ENCODE measurements at places on chromosomes 4 and X.

- no peak for DNase-seq
These were observed 52.4 kb downstream of the EDNRA start for GRCh38 chr4:147533331-147533730.

- no peak for DNase-seq
These were observed 13.9 kb downstream of the RHOH start for GRCh38 chr4:40210776-40211175.

DNA sequence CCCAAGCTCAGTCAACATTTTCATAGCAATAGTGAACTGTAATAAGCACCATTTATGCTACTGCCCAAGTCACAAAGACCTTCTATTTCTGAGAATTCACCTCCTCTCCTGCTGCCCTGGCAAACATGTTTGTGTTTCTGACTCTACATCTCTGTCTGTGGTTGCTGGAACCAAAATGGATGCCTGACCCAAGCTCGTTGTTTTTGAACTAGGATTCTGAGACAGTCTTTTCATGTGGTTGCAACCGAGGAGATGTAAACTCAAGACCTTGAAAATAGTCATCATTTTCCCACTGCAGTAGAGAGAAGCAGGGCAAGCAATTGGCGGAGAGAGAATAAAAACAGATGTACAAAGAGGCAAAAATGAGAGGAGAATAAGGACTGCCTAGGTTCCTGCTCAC, 160.2 kb downstream of the RAB28 start:
- DNase-seq, result no peak

GRCh38 chr4:79237851-79238250, 88.0 kb downstream of the NAA11 start:
- DNase-seq, result no peak

GRCh38 chr4:140116442-140117104, 37.4 kb downstream of the MAML3 start:
- no peak for DNase-seq

DNA sequence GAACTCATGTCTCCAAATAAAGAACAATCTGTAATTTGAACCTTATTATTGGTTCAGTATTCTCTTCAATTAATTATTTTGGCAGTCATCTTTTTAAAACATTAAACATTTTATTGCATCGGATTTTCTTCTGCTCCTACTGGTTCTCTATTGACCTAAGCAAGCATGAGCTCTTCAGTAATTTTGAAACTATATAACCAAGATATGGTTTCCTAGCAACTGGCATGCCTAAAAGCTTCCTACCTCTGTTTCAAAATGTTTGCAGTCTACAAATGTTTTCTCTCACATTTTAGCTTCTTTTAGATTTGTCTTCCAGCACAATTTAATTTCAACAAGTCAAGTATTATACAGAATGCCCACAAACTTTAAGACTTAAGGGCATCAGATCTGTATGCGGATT, 371.3 kb downstream of the GPM6A start:
- DNase-seq, result no peak

DNA sequence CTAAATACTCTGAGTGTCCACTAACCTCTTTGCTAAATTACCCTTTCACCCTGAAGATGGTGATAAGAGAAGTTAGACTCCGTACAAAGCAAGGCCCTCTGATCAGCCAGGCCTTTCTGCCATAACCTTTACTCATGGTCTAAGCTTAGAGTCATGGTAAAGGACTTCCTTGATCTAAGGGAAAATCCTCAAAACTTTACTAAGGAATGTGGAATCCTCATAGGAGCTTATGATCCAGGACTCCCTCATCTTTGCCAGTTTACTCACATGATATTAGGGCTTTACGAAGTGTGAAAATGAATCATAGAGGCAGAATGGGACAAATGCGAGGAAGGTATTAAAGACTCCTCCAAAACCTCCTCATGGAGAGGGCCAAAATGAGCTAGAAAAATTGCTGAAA, 7.9 kb upstream of the FAM13A start:
- no peak for DNase-seq

Data from eye (tissue), 1 donor.